Foreskin keratinocyte (primary cell): ENCODE measurements at places on chromosomes 5 and 9.

- no peak for DNase-seq
These were observed 64.0 kb downstream of the CRB2 start for GRCh38 chr9:123419721-123420591.

- DNase-seq = no peak
These were observed 13.9 kb downstream of the GOLPH3 start for GRCh38 chr5:32160228-32160627.

GRCh38 chr5:153774686-153775085 lies 264.0 kb downstream of the FAM114A2 start:
- no peak for DNase-seq

- DNase-seq = peak; percentile 83
These were observed 18.3 kb downstream of the ACTL7B start for GRCh38 chr9:108837530-108837929.

- DNase-seq = no peak
These were observed 242.8 kb downstream of the SPATA31D1 start for GRCh38 chr9:82231411-82231810.

- no peak for DNase-seq
These were observed 69.1 kb downstream of the PBX3 start for GRCh38 chr9:125816321-125816720.
